ENCODE measurements at places on chromosomes 13 and 19.

GRCh38 chr19:47615714-47616113 lies 6.8 kb downstream of the BICRA start:
- DNase-seq = no peak

- DNase-seq = no peak
Measured at GRCh38 chr13:99733346-99733745, 232.1 kb downstream of the TM9SF2 start.

- DNase-seq = no peak
Measured at GRCh38 chr13:46317120-46317519, 69.9 kb downstream of the RUBCNL start.

- DNase-seq = peak; percentile 62
Measured at GRCh38 chr19:8396563-8397203, 6.5 kb downstream of the RAB11B start.

- DNase-seq = peak; percentile 28
Measured at GRCh38 chr19:51440846-51441409, 17.3 kb downstream of the SIGLEC8 start.

GRCh38 chr19:46634045-46634655 lies 1.9 kb downstream of the GNG8 start:
- peak; percentile 66 for DNase-seq

- DNase-seq = no peak
Measured at GRCh38 chr19:8150178-8150865, 930 bp upstream of the FBN3 start.

GRCh38 chr13:91398413-91399188 lies at the start of gene GPC5:
Gene GPC5, plus strand, starts transcription at chr13:91398621.
- peak; percentile 72 for DNase-seq

GRCh38 chr13:48404952-48405351 lies 8.0 kb downstream of the LPAR6 start:
- no peak for DNase-seq

- no peak for DNase-seq
Measured at GRCh38 chr13:107734891-107735625, 480.3 kb downstream of the LIG4 start.

- DNase-seq = no peak
Measured at GRCh38 chr19:5978606-5979552, 939 bp upstream of the RANBP3 start.

- DNase-seq = no peak
Measured at GRCh38 chr13:109371066-109371465, 415.3 kb downstream of the IRS2 start.

- no peak for DNase-seq
Measured at GRCh38 chr13:84297251-84297650, 415.0 kb upstream of the SLITRK1 start.

DNA sequence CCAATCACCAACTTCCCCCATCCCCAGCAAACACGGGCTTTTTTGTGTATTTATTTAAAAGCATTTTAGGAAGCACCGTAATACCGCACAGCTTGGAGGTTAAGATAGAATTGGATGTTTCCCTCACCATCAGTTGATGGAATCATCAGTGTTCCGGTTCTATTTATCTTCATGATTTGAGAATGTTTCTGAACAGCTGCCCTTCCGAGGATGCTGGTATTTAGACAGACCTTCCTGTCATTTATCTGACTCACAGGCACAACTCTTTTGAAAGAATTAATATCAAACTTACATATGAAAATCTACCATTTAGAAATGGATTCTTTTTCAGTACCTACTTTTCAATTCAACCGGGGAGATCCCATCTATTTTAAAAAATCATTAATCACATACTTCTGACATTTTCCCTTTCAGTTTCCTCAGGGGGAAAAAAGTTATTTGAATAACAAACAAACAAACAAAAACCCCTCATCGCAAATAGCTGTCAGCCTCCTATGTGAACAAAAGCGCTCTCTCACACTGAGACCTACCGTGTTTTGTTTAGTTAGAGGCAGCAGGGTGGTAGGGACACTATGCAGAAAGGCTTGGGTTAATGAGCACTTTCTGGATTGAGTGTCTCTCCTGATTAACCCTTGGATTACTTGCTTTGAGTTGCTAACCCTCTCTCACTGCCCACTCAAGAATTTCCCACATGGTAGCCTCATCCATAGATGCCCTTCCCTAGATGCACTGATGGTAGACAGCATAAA lies 189.3 kb downstream of the TM9SF2 start:
- no peak for DNase-seq

GRCh38 chr19:1848399-1849131 lies at the start of gene REXO1:
Gene REXO1, minus strand, starts transcription at chr19:1848483. Its CDS starts 125 bp downstream, at chr19:1848358.
- peak; percentile 86 for DNase-seq

GRCh38 chr13:41077475-41077874 lies 16.2 kb downstream of the WBP4 start:
- DNase-seq = no peak

DNA sequence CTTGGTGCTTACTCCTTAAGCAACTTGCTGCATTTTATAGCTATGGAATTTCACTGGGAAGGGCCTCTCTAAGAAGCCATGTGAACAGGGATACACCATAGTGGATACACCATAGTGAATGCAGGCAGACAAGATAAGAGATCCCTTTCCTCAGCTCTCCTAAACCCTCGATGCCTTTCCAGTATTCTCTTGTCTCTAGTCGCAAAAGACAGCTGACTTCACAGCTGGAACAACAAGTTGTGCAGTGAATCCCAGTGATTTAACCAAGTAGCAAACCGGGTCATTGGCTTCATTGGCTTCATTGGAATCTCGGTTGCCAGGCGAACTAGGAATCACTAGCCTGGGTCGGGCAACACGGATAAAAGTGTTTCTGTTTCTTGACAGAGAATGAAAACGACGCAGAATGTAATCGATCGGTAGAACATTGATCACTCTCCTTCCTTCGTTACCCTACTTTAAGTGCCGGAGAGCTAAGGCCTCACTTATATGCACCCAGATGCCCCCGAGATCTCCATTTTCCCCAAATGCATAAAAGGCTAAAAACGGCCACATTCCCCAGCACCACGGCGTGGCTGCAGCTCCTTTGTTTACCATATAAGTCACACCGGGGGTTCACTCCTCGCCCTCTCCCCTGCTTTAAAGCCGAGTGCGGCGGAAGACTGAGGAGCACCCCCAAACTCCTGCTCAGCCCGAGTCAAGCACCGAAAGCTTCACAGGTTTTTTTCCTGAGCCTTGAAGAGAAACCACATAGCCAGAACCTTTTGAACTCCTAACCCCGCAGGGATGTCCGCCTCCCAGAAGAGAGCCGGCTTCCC lies 674 bp downstream of the TRPC4 start:
- DNase-seq = no peak

- no peak for DNase-seq
Measured at GRCh38 chr13:51802631-51803418, 1.1 kb downstream of the DHRS12 start.
